ENCODE measurements at places on chromosomes 3 and 15.

GRCh38 chr15:75076277-75076676 lies 52.9 kb downstream of the PPCDC start:
- no peak for DNase-seq

GRCh38 chr3:100107221-100107814 lies 7.0 kb downstream of the FILIP1L start:
- no peak for DNase-seq

DNA sequence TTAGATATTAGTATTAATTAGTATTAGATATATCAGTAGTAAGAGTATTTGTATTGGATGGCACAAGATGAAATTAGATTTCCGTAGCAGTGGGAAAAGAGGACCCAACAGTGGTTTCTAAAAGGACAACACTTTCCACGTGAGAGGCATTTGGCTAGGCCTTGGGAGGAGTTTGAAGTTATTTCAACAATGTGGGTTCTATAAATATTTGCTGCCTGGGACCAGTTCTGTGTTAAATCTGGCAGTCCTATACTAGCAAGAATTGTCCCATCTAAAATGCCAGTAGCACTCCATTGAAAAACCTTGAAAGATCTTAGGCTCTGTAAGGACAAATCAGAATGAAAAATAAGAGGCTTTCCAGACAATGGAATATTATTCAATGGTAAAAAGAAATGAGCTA lies 347.1 kb upstream of the DNAJC19 start:
- DNase-seq, result no peak

GRCh38 chr15:38636597-38636996 lies 72.0 kb upstream of the RASGRP1 start:
- DNase-seq, result no peak

GRCh38 chr3:184335661-184336546 lies 1.5 kb upstream of the FAM131A start:
- DNase-seq, result peak; percentile 88

DNA sequence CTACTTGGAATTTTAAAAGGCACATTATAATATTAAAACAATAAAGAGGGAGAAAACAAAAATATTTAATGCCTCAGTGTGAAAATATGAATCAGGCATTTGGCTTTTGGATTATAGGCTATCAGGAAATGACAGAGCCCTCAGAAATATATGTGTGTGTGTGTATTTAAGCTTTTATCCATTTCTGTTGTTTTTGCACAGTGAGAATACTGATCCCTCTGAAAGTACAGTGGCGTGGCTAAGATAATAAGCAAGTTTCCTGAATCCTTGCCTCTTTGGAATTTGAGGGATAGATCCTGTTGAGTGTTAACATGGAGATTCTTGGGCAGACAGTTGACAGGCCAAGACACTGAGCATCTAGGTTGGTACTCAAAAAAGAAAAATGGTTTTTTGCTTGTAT lies 234.8 kb upstream of the ZBTB20 start:
- DNase-seq, result no peak

GRCh38 chr3:14453876-14454638 lies 51.7 kb downstream of the SLC6A6 start:
- no peak for DNase-seq

GRCh38 chr3:134563601-134564000 lies 77.7 kb downstream of the CEP63 start:
- DNase-seq, result no peak

- DNase-seq, result no peak
Observed at GRCh38 chr3:108569336-108569735, 19.9 kb downstream of the CIP2A start.

Measured in T-helper 9 cell (primary cell).